ENCODE measurements at places on chromosomes 4 and X. TPM values are rescaled to one million over a fixed set of nuclear protein-coding genes. Genes with fewer than 3 reads are reported as not detected.

DNA sequence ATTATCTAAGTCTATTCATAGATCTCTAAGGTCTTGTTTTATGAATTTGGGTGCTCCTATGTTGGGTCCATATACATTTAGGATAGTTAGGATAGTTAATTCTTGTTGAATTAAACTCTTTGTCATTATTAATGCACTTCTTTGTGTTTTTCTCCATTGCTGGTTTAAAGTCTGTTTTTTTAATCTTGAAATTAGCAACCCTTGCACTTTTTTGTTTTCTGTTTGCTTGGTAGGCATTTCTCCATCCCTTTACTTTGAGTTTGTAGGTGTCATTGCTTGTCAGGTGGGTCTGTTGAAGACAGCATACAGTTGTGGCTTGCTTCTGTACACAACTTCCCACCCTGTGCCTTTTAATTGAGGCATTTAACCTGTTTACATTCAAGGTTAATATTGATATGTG lies 434.8 kb downstream of the OPHN1 start:
- no peaks in the 10 kb centered on the region for H3K36me3 ChIP-seq
- H3K27me3 ChIP-seq: no peaks in the 10 kb centered on the region
- no peaks in the 10 kb centered on the region for H3K4me1 ChIP-seq
- no peak overlapping the region for H3K4me3 ChIP-seq
- no peak for DNase-seq
- H3K27ac ChIP-seq: no peak overlapping the region

GRCh38 chrX:129653971-129654651 lies 645 bp downstream of the APLN start:
- H3K36me3 ChIP-seq: no peaks in the 10 kb centered on the region
- H3K4me3 ChIP-seq: peak overlapping the region; percentile 37
- H3K27me3 ChIP-seq: peaks cover 16% of the 10 kb centered on the region
- peaks cover 6% of the 10 kb centered on the region for H3K4me1 ChIP-seq
- no peak for DNase-seq

GRCh38 chr4:104465201-104465600 lies 29.5 kb downstream of the CXXC4 start:
- H3K36me3 ChIP-seq: no peaks in the 10 kb centered on the region
- no peaks in the 10 kb centered on the region for H3K27me3 ChIP-seq
- H3K27ac ChIP-seq: no peak overlapping the region
- no peak for DNase-seq

AREG gene
- total RNA-seq: 2.4 TPM

RHOXF1 gene
- not detected for total RNA-seq

- DNase-seq: no peak
- peaks cover 5% of the 10 kb centered on the region for H3K27me3 ChIP-seq
- H3K4me3 ChIP-seq: no peak overlapping the region
- no peak overlapping the region for H3K27ac ChIP-seq
- H3K36me3 ChIP-seq: no peaks in the 10 kb centered on the region
These were observed 56.9 kb upstream of the ADRA2C start for GRCh38 chr4:3709061-3709845.

DNA sequence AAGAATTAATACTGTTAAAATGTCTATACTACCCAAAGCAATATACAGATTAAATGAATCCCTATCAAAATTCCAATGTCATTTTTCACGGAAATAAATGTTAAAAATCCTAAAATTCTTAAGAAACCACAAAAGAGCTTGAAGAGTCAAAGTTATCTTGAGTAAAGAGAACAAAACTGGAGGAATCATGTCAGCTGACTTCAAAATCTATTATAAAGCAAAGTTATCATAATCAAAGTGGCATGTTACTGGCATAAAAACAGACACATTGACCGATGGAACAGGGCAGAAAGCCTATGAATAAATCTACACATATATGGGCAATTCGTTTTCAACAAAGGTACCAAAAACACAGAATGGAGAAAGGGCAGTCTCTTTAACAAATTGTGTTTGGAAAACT lies 579.0 kb downstream of the INPP4B start:
- H3K27me3 ChIP-seq: no peaks in the 10 kb centered on the region
- peaks cover 8% of the 10 kb centered on the region for H3K36me3 ChIP-seq
- peaks cover 34% of the 10 kb centered on the region for H3K4me1 ChIP-seq
- no peak overlapping the region for H3K27ac ChIP-seq
- no peak for DNase-seq

FHDC1 gene
- total RNA-seq: 0.10 TPM

- no peaks in the 10 kb centered on the region for H3K4me1 ChIP-seq
- H3K36me3 ChIP-seq: no peaks in the 10 kb centered on the region
- no peak overlapping the region for H3K27ac ChIP-seq
- no peak for DNase-seq
These were observed 33.1 kb upstream of the FGF5 start for GRCh38 chr4:80233390-80233789.

DNA sequence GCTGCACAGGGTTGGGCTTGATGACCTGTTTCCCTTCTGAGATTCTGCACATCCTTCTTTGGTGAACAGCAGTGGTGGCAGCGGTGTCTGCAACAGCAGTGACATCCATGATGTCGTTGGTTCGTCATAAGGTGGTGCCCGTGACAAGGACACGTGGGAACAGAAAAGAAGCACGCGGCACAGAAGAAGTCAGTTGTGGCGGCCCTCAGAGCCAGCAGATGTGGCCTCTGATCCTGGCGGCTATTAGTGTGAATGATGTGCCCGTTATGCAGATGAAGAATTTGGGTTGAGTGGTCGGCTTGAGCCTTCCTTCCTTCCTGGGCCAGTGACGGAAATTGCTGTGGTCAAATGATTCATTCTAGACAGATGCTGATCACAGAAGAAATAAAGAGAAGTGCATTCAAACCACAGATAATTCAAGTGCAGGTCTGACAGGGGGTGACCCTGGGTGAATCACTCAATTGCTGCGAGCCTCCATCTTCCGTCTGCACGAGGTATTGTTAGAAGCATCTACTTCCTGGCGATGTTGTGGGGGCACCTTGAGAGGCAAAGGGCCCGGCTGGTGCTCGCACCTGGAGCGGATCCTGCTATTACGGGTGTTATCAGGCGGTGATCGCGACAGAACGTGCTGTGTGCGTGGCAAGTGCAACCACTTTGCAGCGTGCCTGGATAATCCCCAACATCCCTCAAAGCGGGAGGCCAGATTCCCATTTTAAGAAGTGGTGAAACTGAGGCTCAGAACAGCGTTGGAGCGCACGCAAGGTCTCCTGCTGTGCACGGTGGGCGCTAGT lies 215.2 kb upstream of the PSAPL1 start:
- peaks cover under 1% of the 10 kb centered on the region for H3K27me3 ChIP-seq
- DNase-seq: peak; percentile 27
- peak overlapping the region; percentile 21 for H3K27ac ChIP-seq
- H3K36me3 ChIP-seq: no peaks in the 10 kb centered on the region
- H3K4me3 ChIP-seq: peak overlapping the region; percentile 20
- H3K4me1 ChIP-seq: peaks cover 21% of the 10 kb centered on the region

GRCh38 chr4:103410386-103410785 lies 212.2 kb upstream of the CENPE start:
- no peak overlapping the region for H3K4me3 ChIP-seq
- H3K36me3 ChIP-seq: no peaks in the 10 kb centered on the region
- H3K4me1 ChIP-seq: no peaks in the 10 kb centered on the region
- no peak overlapping the region for H3K27ac ChIP-seq
- no peak for DNase-seq
- no peaks in the 10 kb centered on the region for H3K27me3 ChIP-seq

SPANXN3 gene
- total RNA-seq: not detected

PNMA6F gene
- total RNA-seq: not detected

GRCh38 chr4:186953599-186954260 lies 230.1 kb upstream of the FAT1 start:
- H3K36me3 ChIP-seq: no peaks in the 10 kb centered on the region
- no peak overlapping the region for H3K4me3 ChIP-seq
- no peaks in the 10 kb centered on the region for H3K4me1 ChIP-seq
- no peaks in the 10 kb centered on the region for H3K27me3 ChIP-seq
- no peak overlapping the region for H3K27ac ChIP-seq

DNA sequence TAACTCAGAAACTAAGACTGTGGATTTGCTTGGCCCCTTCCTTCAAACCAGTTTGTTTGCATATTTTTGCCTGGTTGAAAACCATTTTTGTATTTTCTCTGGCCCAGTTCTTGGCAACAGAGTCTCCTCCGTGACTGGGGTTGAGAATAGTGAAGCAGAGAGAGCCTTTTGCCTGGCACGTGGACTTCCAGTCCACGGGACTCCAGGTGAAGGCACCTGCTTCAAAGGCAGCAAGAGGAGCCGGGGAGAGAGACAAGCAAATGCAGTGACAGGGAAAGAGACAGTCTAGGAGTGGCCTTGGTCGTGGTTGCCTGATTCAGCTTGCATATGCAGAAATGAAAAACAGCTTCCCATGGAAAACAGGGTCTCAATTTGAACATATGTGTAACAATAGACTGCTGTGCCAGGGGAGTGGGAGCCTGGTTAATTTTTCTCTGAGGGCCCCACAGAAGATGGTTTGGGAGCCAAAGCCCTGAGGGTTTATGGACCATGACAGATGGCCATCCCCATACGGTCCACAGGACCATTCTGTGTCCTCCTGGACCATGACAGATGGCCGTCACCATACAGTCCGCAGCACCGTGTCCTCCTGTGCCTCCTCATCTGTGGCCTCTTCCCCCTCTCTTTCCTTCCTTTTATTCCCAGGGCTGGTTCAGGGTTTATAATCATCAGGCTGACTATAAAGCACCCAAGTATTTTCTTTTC lies 272.2 kb upstream of the RASGEF1B start:
- no peaks in the 10 kb centered on the region for H3K4me1 ChIP-seq
- no peak overlapping the region for H3K27ac ChIP-seq
- H3K4me3 ChIP-seq: no peak overlapping the region
- DNase-seq: no peak
- H3K27me3 ChIP-seq: peaks cover 2% of the 10 kb centered on the region

- H3K4me1 ChIP-seq: peaks cover 8% of the 10 kb centered on the region
- no peak for DNase-seq
- H3K27me3 ChIP-seq: no peaks in the 10 kb centered on the region
These were observed 25.1 kb downstream of the XIAP start for GRCh38 chrX:123884809-123885408.

GUCY1A1 gene
- total RNA-seq: not detected

GRCh38 chrX:25219480-25219879 lies 203.7 kb upstream of the ARX start:
- no peak overlapping the region for H3K27ac ChIP-seq
- DNase-seq: no peak
- H3K36me3 ChIP-seq: no peaks in the 10 kb centered on the region
- no peaks in the 10 kb centered on the region for H3K4me1 ChIP-seq
- H3K4me3 ChIP-seq: no peak overlapping the region

DNA sequence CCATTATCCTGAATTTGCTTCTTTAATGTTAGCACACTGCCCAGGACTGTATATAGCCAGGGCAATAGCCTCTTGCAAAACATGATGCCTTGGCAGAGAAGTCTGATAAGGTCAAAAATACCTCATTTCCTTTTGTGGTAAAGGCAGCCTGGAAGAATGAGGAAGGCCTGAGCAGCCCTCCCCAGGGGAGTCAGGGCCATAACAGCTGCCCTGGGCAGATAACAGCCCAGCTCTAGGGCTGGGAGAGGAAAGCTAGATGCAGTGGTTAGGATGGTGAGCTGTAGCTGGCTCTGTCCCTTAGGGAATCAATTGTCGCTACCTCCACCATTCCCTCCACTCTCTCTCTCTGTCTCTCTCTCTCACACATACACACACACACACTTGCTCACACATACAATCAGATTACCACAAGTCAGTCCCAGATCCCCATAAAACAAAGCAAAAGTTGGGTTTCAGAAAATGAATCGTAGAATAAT lies 29.2 kb downstream of the EFHC2 start:
- H3K27me3 ChIP-seq: no peaks in the 10 kb centered on the region
- H3K4me1 ChIP-seq: peaks cover 9% of the 10 kb centered on the region
- no peak overlapping the region for H3K27ac ChIP-seq
- H3K4me3 ChIP-seq: no peak overlapping the region

- H3K4me3 ChIP-seq: no peak within 1 kb of the TSS
- H3K27ac ChIP-seq: no peak within 1 kb of the TSS
- no peaks in the 10 kb centered on the region for H3K36me3 ChIP-seq
- no peak for DNase-seq
- peaks cover 10% of the 10 kb centered on the region for H3K27me3 ChIP-seq
These were observed at the start of gene SHROOM4 for GRCh38 chrX:50813843-50814661. Gene SHROOM4 (minus strand): TSS chrX:50814194. CDS start chrX:50814018, 176 bp downstream.

FBXL5 gene
- 31.3 TPM for total RNA-seq

- DNase-seq: no peak
- H3K36me3 ChIP-seq: no peaks in the 10 kb centered on the region
- no peak overlapping the region for H3K4me3 ChIP-seq
- H3K27me3 ChIP-seq: no peaks in the 10 kb centered on the region
- H3K27ac ChIP-seq: no peak overlapping the region
- H3K4me1 ChIP-seq: no peaks in the 10 kb centered on the region
These were observed 323.3 kb downstream of the ASMT start for GRCh38 chrX:1938190-1938589.

- H3K4me3 ChIP-seq: no peak overlapping the region
- H3K27ac ChIP-seq: no peak overlapping the region
- no peaks in the 10 kb centered on the region for H3K36me3 ChIP-seq
- H3K27me3 ChIP-seq: peaks cover 28% of the 10 kb centered on the region
These were observed 579 bp upstream of the GABRA2 start for GRCh38 chr4:46390355-46391058.

DNA sequence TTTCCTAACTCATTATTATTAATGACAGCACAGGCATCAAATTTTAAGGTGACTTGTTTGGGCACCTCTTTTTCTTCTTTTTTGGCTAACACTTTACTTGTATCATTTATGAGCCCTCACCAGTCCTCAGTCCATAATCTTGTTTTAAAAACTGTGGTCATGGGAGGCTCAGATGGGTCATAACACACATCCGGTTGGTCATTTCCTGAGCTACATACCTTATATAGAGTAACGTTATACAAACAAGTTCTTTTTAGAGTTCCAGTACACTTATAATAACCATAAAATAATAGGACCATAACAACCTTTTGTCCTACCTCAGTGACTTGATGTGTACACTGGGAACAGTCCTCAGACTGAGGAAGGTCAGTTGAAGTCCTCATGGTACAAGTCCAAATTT lies 21.1 kb upstream of the PLS3 start:
- H3K4me1 ChIP-seq: no peaks in the 10 kb centered on the region
- no peaks in the 10 kb centered on the region for H3K27me3 ChIP-seq
- no peak overlapping the region for H3K27ac ChIP-seq
